ENCODE measurements at places on chromosomes 7 and 10. TPM values are rescaled to one million over a fixed set of nuclear protein-coding genes. Genes with fewer than 3 reads are reported as not detected.

GRCh38 chr7:10138087-10138854, 835.4 kb upstream of the PHF14 start:
- no peak for DNase-seq

DNA sequence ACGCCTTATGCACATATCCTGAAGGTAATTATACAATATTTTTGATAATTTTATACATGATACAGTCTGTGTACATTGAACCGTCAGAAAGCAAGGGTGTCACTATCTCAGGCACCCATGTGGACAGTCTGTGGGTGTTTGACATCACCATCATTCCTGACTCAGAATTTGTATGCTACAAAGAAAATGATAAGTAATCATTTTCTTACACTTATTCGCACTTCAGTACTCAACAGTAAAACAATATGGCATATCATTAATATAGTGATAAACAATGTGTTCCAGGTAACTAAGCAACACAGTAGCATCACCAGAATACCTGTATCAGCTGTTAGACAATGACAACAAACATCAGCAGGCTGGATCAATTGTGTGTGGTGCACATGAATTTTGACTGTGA, 17.9 kb downstream of the HECW1 start:
- DNase-seq = no peak

- no peak for DNase-seq
These were observed 120.1 kb downstream of the WDFY4 start for GRCh38 chr10:48804740-48805182.

- DNase-seq = no peak
These were observed 11.7 kb downstream of the ZYX start for GRCh38 chr7:143392875-143393266.

DNA sequence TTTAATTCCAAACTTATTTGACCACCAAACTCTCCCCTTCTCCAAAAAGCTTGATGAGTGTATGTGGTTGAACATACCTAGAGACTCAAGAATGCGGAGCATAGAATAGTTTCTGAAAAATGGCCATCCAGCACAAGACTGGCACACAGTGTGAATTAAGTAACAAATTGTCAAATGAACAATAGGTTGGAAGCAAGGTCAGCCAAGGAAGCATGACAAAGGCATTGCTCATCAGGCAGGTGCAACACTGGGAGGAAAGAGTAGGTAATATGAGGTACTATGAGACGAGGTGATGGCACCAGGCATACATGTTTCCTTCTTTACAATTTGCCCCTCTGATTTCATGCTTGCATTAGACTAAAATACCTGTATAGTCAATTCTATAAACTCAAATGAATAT, 73.7 kb downstream of the DKK1 start:
- DNase-seq = no peak

GRCh38 chr7:27248911-27249723, 6.5 kb downstream of the EVX1 start:
- no peak for DNase-seq

DNA sequence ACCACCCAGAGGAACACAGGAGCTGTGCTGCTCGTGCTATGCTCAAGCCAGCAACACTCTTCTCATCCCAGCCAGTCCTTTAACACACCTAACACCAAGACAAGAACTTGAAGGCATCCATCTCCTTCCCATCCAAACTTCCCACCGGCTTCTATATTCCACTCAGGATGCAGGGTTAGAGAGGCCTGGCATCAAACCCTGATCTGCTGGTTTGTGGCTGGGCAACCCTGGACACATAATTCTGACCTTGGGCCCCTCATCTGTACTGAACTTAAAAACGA, 5.6 kb upstream of the MYO1G start:
- no peak for DNase-seq

GRCh38 chr10:68492118-68492517, 20.3 kb upstream of the DNA2 start:
- no peak for DNase-seq

- peak; percentile 93 for DNase-seq
These were observed 53.1 kb upstream of the KDM7A start for GRCh38 chr7:140229591-140230515.

GRCh38 chr10:83075815-83076355, 1063.4 kb upstream of the GHITM start:
- DNase-seq = no peak

GRCh38 chr7:55642266-55642665, 70.0 kb upstream of the VOPP1 start:
- no peak for DNase-seq

Gene WIPF3
- total RNA-seq = 0.89 TPM

Gene HMX2
- 0.17 TPM for total RNA-seq

Gene CHN2
- 27.6 TPM for total RNA-seq

Gene IRF5
- 10.1 TPM for total RNA-seq

Gene PRSS2
- total RNA-seq = not detected

Gene C10orf53
- total RNA-seq = not detected

Gene CLDN15
- 14.6 TPM for total RNA-seq

Gene PRLHR
- not detected for total RNA-seq

Gene ASZ1
- total RNA-seq = not detected
